Renal cortex interstitium (tissue), 15 donors: ENCODE measurements at places on chromosomes 16 and 17. TPM values are rescaled to one million over a fixed set of nuclear protein-coding genes. Genes with fewer than 3 reads are reported as not detected.

DNA sequence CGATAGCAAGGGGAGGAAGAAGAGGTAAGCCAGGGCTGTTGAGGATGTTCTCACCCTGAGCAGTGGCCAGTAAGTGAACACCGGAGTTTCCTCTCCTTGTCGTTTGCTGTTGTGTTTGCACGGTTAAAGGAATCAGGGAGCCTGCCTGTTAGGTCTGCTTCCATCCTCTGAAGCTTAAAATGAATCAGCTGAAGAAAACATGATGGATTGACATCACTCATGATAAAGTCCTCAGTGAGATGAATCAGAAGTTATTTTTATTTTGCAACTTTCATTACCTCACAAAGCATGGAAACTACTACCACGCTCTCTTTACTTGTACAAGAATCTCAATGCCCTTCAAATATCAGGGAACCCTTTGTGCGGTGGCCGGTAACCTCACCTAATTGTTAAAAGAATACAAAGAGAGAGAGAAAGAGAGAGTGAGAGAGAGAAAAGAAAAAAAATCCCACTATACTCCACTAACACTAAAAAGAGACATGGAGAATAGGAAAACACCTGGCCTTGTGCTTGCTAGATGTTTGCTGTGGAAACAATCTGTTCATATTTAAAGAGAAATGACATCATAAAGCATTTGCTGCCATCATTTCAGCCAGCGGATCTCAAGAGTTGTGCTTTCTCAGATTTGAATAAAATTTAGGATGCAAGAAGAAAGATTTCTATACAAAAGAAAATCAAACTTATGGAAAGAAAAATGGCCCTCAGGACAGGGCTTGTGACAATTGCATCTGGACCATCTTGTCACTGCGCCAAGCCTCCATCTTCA, 441.6 kb upstream of the SALL1 start:
- no peak for DNase-seq

CRYBA1 gene
- polyA plus RNA-seq = not detected

GRB7 gene
- 32.3 TPM for polyA plus RNA-seq

DNA sequence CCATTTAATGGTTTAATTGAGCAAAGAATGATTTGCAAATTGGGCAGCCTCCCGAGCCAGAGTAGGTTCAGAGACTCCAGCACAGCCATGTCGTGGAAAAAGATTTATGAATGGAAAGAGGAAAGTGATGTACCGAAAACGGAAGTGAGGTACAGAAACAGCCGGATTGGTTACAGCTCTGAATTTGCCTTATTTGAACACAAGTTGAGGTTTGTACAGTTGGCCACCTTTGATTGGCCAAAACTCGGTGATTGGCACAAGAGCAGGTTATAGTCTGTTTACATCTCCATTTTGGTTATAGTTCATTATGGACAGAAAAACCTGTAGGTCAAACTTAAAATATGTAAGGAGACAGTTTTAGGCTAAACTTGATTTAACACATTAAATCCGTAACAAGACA, 44.5 kb downstream of the TENT4B start:
- DNase-seq = no peak
